ENCODE measurements at places on chromosomes 5 and 9. TPM values are rescaled to one million over a fixed set of nuclear protein-coding genes. Genes with fewer than 3 reads are reported as not detected.

DNA sequence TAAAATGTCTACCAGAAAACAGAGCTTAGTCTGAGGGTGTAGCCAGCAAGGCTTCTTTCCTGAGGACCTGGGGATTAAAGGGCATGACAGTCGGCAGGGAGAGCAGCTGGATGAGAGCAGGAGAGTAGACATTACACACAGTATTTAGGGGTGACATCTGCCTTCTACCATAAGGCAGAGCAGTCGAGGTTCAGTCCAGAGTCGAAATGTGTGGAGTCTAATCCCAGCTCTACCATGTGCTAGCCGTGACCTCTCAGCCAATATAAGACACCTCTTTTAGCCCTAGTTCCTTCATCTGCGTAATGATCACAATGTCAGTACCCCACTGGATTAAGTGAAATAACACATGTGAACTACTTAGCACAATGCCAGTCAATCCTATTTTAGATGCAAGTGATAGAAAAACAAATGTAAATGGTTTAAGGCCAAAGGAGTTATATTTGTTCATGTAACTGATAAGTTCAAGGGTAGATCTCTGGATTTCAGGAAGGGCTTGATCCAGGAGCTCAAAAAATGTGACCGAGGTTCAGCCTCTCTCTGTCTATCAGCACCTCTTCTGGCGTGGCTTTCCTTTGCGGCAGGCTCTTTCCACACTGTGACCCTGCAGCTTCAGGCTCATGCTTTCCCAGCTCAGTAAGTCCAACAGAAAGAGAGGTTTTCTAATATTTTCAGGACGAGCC is 16.2 kb upstream of the CPLX2 start:
- no peak for DNase-seq

- DNase-seq, result no peak
Measured at GRCh38 chr9:113934829-113935676, 58.9 kb downstream of the ZNF618 start.

DNA sequence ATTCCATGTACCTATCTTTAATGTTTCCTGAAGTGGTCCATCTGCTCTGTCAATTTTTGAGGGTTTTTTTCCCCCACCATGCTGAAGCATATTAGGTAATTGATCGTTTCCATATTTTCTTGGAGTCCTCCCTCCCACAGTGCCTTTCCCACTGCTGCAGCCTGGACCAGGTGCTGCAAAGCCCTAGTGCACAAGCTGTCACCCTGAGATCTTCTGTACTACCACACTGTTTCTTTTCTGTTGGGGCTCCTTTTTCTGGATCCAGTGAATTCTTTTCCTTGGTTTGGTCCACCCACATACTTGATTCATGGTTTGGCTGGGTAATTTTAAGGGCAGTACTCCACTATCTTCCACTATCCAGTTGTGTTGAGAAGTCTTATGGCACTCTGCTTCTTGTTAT is 30.9 kb upstream of the FAM169A start:
- no peak for DNase-seq

DNA sequence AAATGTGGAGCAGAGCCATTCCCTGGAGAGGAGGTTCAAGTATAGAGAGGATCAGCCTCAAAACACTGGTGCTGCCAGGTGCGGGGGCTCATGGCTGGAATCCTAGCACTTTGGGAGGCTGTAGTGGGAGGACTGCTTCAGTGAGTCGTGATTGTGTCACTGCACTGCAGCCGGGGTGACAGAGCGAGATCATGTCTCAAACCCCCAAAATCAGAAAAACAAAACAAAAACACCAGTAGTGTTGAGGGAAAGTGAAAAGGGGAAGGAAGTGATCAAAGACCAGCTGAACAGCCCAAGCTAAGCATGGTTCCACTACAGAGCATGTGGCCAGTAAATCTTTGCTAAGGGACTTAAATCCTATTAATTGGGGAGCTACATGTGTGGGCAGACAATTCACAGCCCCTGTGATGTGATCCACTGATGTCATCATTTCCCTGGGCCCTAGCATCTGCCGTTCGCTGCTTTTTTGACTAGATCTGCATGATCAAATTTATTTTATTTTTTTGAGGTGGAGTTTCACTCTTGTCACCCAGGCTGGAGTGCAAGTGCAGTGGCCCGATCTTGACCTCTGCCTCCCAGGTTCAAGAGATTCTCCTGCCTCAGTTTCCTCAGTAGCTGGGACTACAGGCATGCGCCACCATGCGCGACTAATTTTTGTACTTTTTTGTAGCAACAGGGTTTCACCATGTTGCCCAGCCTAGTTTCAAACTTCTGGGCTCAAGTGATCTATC is 2.7 kb upstream of the PCBD2 start:
- no peak for DNase-seq

- no peak for DNase-seq
Measured at GRCh38 chr9:97673922-97674321, 23.2 kb downstream of the XPA start.

- no peak for DNase-seq
Measured at GRCh38 chr5:63961598-63962161, 565 bp downstream of the HTR1A start.

GRCh38 chr5:67343835-67344234 is 147.2 kb upstream of the CD180 start:
- peak; percentile 27 for DNase-seq

DNA sequence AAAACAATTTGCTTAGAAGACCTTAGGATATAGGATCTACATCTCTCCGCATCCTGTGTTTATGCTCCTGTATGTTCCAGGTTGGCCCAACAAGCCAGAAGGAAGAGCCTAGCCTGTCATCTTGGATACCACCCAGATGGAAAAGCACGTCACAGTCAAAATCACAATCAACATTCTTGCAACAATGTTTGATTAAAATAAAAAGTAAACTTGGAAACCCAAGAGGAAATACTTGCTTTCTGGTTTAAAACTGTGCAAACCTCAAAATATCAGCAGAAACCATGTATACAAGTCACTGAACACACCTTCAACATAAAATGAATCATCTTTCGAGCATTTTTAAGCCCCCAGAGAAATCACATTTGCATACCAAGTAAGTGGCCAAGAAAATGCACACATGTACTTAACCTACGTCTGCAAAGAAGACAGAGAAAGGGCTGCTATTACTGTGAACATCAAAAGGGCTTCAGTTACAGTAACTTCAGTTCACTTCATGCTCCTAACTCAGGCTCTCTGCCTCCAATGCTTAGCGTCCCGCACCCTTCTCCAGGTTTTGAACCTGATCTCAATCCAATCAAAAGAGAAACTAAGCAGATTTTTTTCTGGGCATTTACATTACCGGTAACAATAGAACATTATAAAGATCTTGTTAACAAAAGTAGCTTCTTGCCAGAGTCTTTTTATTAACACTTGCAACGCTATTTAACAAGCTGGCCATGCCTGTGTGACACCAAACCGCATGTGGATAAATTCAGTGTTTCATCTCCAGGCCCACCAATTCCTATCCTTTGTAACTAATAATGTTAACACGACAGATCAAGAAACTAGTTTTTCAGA is 1.3 kb downstream of the ENC1 start:
- no peak for DNase-seq

DNA sequence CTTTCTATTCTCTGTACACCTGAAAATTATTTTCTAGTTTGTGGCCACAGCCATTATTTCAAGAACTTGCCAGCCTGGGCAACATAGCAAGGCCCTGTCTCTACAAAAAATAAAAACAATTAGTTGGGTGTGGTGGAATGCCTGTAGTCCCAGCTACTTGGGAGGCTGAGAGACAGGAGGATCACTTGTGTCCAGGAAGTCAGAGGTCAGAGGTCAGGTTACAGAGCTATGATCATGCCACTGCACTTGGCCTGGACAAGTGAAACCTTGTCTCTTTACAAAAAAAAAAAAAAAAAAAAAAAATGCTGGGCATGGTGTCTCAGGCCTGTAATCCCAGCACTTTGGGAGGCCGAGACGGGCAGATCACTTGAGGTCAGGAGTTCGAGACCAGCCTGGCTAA is 58.3 kb downstream of the HMGCR start:
- DNase-seq, result no peak

- DNase-seq, result no peak
Measured at GRCh38 chr9:7490317-7491108, 309.1 kb downstream of the DMAC1 start.

DNA sequence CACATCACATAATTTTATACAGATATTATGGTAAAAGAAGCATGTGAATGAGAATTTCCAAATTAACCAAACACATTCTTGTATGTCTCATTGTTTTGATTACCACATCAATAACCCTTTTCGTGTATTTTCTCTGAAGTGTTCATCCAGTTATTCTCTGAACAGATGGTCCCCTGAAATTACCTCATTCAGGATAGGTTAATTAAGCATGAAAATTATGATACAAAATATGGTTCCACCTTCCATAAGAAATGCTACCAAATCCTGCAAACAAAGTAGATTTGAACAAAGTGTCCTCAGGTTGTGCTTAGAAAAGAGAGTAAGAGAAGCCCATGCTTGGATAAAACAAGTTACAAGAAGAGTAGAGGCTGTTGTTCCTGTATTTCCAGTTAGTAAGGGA is 83.1 kb upstream of the LMNB1 start:
- DNase-seq, result no peak

DNA sequence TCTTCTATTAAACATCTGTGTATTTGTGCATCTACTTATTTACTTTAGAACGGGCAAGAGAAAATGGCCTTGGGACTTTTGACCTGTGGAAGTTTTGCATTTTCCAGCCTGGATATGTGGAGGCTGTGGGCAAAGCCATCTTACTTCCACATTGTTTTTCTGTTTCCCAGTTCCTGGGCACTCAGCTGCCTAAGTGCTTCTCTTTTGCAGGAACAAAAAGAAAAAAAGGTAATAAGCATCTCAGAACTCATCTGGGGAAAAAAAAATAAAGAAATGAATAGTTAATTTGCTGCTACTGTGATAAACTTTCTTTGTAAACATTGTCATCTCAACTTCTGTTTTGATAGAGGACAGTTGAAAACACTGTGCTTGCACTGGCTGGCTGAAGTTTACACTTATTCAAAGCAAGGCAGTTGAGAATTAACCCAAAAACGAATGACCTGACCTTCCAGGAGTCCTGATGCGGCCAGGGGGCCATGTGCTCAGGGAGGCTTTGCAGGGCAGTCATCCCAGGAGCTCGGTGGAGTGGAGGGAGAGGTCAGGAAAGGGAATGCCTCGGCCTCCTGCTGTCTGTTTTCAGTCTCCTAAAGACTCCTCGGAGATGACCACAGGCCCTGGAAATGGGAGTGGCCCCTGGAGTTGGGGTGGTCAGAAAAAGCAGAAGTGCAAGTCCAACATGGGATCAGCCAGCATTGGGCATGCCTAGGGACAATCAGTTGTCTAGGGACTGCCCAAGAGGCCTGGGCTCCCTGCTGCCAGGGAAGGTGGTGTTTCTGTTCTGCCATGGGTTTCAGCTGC is 75.5 kb downstream of the RAI14 start:
- DNase-seq, result no peak

- peak; percentile 57 for DNase-seq
Measured at GRCh38 chr5:54895816-54896341, 89.5 kb downstream of the ESM1 start.

DNA sequence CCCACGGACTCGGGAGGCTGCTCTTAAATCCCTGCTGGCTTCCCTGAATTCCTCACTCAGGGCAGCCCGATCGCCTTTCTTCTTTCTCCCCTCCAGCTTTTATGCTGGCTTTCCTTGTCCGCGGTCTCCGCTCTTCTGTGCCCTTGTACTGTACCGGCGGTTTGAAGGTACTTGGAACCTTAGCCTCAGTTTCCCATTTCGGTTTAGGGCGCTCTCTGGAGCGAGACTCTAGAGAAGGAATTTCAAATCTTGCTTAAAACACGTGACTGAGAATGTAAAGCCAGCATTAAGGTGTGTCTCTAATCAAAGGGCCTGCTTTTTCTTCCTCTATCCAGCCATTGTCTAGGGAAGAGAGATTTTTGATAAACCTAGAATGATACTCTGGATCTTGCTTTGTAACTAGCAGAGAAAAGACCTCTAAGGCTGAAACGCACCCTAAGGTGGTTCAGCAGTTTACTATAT is 650 bp downstream of the GPR107 start:
- DNase-seq, result no peak

DNA sequence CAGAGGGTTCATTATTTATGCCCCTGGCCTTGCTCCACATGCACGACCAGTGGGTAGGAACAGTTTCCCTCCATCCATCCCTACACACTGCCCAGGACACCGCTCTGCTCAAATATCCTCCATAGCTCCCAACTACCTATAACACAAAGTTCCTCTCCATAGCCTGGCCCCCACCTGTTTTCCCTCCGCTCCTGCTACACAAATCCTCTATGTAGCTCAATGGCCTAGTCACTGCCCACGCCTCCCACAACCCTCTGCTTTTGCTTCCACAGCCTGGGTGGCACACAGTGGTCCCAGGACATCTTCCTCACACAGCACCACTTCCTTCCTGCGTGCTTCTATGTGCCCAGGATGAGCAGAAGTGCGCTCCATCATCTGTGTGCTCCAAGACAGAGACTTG is 20.4 kb downstream of the REXO4 start:
- DNase-seq, result no peak

DNA sequence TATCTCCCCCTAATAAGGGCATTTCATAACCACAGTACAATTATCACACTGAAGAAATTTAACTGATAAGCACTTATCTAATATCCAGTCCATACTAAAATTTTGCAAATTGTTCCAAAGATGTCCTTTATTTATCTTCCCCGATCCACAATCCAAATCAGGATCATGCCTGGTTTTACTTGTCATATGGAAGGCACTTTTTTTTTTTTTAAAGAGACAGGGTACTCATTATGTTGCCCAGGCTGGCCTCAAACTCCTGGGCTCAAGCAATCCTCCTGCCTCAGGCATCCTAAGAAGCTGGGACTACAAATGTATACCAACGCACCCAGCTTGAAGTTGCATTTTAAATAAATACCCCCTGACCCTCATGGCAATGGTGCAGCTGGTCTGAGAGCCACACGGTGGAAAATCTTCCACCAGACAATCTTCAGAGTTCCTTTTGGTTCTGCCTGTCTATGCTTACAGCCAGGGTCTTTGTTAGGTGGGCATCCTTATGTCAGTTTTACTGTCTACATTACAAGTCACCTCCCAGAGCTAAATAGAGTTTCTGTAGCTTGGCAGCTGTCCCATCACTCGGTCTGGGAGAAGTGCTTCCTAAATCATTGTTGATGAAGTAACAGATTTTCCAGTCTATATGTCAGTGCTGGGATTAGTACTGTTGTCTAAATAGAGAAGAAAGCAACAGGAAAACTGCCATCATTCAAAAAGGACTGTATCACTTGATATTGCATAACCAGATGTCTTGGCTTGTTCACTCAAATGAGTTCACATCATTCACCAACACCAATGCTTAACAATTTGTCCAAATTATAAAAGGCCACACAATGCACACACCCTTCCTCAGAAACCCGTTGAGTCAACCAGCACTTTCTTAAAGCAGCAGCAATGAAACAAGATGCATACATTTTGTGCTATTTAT is 26.4 kb downstream of the PTPN3 start:
- DNase-seq, result no peak

DNA sequence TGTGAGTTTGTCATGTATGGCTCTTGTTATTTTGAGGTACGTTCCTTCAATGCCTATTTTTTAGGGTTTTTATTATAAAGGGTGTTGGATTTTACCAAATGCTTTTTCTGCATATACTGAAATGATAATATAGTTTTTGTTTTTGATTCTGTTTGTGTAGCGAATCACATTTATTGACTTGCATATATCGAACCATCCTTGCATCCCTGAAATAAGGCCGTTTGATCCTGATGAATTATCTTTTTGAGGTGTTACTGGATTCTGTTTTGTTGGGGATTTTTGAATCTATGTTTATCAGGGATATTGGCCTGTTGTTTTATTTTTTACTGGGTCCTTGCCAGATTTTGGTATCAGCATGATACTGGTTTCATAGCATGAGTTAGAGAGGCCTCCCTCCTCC is 25.9 kb downstream of the SELENOP start:
- no peak for DNase-seq

PCDHGC4 gene
- 10.7 TPM for total RNA-seq

FGD3 gene
- 5.4 TPM for total RNA-seq

C5orf47 gene
- total RNA-seq, result 0.22 TPM

GAS1 gene
- 30.0 TPM for total RNA-seq
